ENCODE measurements at places on chromosomes 1 and 21. TPM values are rescaled to one million over a fixed set of nuclear protein-coding genes. Genes with fewer than 3 reads are reported as not detected.

GRCh38 chr1:30904191-30904961 is 4.2 kb downstream of the SDC3 start:
- H3K4me3 ChIP-seq, result no peak overlapping the region

DNA sequence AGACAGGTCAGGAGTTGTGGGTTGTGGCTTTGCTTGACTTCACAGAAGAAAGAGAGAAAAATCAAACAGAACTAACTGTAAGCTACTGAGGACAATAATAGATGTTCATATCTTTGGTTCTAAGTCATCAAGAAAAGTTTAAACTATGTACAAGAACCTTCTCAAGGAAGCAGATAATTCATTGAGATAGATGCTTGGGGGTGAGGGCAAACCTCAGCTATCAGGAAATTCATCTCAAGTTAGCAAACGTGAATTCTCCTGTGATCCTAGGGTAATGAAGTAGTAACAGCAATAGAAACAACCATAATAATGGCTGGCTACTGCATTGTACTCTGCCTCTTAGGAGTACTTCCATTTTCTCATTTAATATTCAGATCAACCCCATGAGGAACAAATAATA is 506.2 kb downstream of the PLPP3 start:
- H3K4me1 ChIP-seq, result no peaks in the 10 kb centered on the region
- no peaks in the 10 kb centered on the region for H3K27me3 ChIP-seq
- no peak for DNase-seq
- no peak overlapping the region for H3K4me3 ChIP-seq
- no peak overlapping the region for H3K27ac ChIP-seq

GRCh38 chr1:87194271-87194774 is 134.4 kb upstream of the LMO4 start:
- H3K4me1 ChIP-seq, result no peaks in the 10 kb centered on the region
- no peak overlapping the region for H3K27ac ChIP-seq
- H3K36me3 ChIP-seq, result no peaks in the 10 kb centered on the region
- no peak for DNase-seq
- H3K27me3 ChIP-seq, result peaks cover 5% of the 10 kb centered on the region

DNA sequence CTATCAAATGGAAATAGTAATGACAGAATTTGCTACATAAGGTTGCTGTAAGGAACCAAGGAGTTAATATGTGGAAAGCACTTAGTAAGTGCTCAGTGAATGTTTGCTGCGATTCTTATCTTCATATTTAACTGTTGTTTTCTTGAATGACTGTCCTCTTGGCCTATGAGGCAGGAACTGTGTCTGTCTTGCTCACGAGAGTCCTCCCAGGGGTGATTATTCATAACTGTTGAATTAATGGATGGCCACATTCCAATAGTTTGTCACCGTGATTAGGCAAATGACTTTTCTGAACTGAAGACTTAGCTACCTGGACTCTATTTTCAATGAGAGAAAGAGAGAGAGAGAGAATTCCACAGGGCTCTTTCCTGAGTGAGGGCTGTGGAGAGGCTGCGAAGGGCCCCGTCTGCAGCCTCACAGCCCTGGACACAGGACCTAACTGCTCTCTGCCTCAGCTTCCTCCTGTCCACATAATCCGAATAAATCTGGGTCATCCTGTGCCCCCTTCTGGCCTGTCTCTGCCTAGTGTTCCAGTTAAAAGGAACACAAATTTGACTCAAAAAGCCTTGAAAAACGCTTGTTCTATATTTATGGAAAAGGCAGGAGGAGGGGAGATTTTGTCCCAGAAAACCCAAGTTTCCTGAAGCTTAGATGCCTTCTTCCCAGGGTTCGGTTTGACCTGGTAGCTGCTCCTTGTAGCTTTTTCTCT is 8.5 kb downstream of the EDN2 start:
- H3K27ac ChIP-seq, result no peak overlapping the region
- no peaks in the 10 kb centered on the region for H3K27me3 ChIP-seq
- H3K4me1 ChIP-seq, result no peaks in the 10 kb centered on the region
- DNase-seq, result no peak
- H3K36me3 ChIP-seq, result no peaks in the 10 kb centered on the region

GRCh38 chr1:33387625-33388024 is 43.3 kb downstream of the PHC2 start:
- H3K36me3 ChIP-seq, result no peaks in the 10 kb centered on the region
- H3K4me1 ChIP-seq, result no peaks in the 10 kb centered on the region
- no peak overlapping the region for H3K4me3 ChIP-seq
- no peak for DNase-seq
- no peaks in the 10 kb centered on the region for H3K27me3 ChIP-seq

DNA sequence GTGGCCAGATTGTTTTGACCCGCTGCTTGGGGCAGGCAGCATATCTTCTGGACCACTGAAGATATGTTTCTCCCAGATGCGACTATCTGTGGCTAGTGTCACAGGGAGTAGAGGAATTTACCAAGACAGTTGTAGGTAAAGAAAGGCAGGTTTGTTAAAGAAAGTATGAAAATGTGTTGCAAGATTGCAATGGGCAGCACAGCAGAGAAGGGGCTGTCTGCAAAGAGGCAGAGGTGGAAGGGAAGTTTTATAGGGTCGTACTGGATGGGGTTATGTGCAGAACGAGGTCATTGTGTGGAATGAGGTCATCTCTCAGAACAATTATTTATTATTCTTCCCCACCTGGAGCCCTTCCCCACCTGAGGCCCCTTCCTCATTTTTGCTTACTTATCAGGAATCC is 15.0 kb upstream of the VAMP4 start:
- H3K27me3 ChIP-seq, result no peaks in the 10 kb centered on the region
- no peak overlapping the region for H3K4me3 ChIP-seq
- H3K27ac ChIP-seq, result no peak overlapping the region
- no peaks in the 10 kb centered on the region for H3K4me1 ChIP-seq
- DNase-seq, result no peak

GRCh38 chr1:56437959-56438358 is 141.4 kb downstream of the PLPP3 start:
- no peaks in the 10 kb centered on the region for H3K4me1 ChIP-seq
- H3K4me3 ChIP-seq, result no peak overlapping the region
- DNase-seq, result no peak
- no peaks in the 10 kb centered on the region for H3K36me3 ChIP-seq
- H3K27me3 ChIP-seq, result no peaks in the 10 kb centered on the region

- no peak overlapping the region for H3K4me3 ChIP-seq
- no peaks in the 10 kb centered on the region for H3K36me3 ChIP-seq
- H3K27ac ChIP-seq, result no peak overlapping the region
Measured at GRCh38 chr1:183101081-183101480, 77.9 kb downstream of the LAMC1 start.

- no peak overlapping the region for H3K27ac ChIP-seq
- peak; percentile 89 for DNase-seq
- H3K4me3 ChIP-seq, result no peak overlapping the region
- peaks cover 13% of the 10 kb centered on the region for H3K4me1 ChIP-seq
- H3K36me3 ChIP-seq, result peaks cover 33% of the 10 kb centered on the region
- no peaks in the 10 kb centered on the region for H3K27me3 ChIP-seq
Measured at GRCh38 chr1:25810341-25811299, 9.1 kb upstream of the MTFR1L start.

GRCh38 chr1:31036749-31037500 is 28.6 kb downstream of the PUM1 start:
- peaks cover 41% of the 10 kb centered on the region for H3K4me1 ChIP-seq
- peaks cover 19% of the 10 kb centered on the region for H3K36me3 ChIP-seq
- H3K4me3 ChIP-seq, result no peak overlapping the region
- no peaks in the 10 kb centered on the region for H3K27me3 ChIP-seq
- no peak for DNase-seq

DNA sequence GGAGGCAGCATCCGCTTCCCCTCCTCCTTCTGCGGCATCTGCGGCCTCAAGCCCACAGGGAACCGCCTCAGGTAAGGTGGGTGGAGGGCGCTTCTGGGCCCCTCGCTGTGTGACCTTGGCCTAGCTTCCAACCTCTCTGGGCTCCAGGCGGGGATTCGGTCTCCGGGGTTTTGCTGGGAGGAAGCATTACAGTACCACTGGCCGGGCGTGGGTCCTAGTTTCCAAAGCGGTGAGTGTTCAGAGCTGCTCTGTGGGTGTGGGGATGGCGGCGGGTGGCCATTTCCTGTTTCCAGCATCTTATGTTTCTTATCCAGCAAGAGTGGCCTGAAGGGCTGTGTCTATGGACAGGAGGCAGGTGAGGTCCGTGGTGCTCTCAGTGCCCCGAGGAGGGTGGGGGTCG is 11.6 kb downstream of the FAAH start:
- H3K4me3 ChIP-seq, result no peak overlapping the region
- no peak for DNase-seq
- peaks cover 14% of the 10 kb centered on the region for H3K4me1 ChIP-seq
- no peak overlapping the region for H3K27ac ChIP-seq
- H3K36me3 ChIP-seq, result no peaks in the 10 kb centered on the region
- no peaks in the 10 kb centered on the region for H3K27me3 ChIP-seq

GRCh38 chr1:164824542-164824941 is 265.6 kb downstream of the PBX1 start:
- no peaks in the 10 kb centered on the region for H3K36me3 ChIP-seq
- no peak overlapping the region for H3K27ac ChIP-seq
- H3K4me3 ChIP-seq, result no peak overlapping the region
- H3K4me1 ChIP-seq, result no peaks in the 10 kb centered on the region
- DNase-seq, result no peak
- no peaks in the 10 kb centered on the region for H3K27me3 ChIP-seq

- H3K27me3 ChIP-seq, result no peaks in the 10 kb centered on the region
- H3K4me3 ChIP-seq, result no peak overlapping the region
- H3K27ac ChIP-seq, result no peak overlapping the region
- no peaks in the 10 kb centered on the region for H3K36me3 ChIP-seq
Measured at GRCh38 chr21:39885119-39885848, 18.0 kb downstream of the PCP4 start.

DNA sequence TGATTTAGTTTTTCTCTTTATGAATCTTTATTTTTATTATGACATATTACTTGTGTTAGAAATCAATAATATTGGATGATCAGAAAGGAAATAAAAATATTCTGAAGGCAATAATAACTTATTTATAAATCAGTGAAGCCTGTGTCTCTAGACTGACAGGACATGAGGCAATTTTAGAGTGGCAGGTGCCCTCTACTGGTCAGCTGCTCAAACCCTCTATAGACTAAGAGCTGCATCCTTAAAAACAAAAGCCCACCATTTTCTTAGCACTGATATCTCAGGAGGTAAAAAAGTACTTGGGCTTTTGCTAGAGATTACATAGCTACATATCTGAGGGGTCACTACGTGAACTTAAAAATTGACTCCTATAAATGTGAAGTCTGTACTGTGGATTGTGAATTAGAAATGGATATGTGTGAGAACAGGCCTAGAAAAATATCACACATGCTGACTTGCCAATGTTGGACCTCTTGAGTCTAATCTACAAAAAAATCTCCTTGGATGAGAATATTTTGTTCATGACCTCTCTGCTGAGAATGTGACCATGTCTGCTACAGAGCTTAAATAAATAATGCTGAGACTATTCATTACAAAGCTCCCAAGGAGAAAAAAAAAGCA is 597.9 kb upstream of the ADAMTS5 start:
- no peaks in the 10 kb centered on the region for H3K36me3 ChIP-seq
- no peaks in the 10 kb centered on the region for H3K27me3 ChIP-seq
- H3K4me3 ChIP-seq, result no peak overlapping the region
- DNase-seq, result no peak
- H3K4me1 ChIP-seq, result no peaks in the 10 kb centered on the region

DNA sequence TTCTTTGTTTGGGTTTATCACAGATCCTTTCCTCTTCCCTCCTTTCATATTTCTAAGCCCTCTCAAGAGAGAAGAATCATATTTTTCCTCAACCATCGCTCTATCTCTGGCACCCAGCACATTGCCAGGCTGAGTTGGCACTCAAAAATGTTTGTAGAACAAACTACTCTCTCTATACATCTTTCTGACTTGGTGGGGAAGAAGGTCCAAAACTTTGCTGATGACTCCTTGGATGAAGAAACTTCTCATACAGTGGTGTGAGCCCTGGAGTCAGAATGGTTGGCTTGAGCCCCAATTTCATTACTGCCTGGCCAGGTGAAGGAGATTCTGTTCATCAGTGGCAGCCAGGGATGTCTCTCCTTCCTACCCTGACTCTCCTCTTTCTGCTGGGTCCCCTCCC is 11.9 kb downstream of the ALX3 start:
- peaks cover 46% of the 10 kb centered on the region for H3K36me3 ChIP-seq
- no peak overlapping the region for H3K4me3 ChIP-seq
- DNase-seq, result no peak
- no peak overlapping the region for H3K27ac ChIP-seq
- no peaks in the 10 kb centered on the region for H3K27me3 ChIP-seq
- no peaks in the 10 kb centered on the region for H3K4me1 ChIP-seq

DNA sequence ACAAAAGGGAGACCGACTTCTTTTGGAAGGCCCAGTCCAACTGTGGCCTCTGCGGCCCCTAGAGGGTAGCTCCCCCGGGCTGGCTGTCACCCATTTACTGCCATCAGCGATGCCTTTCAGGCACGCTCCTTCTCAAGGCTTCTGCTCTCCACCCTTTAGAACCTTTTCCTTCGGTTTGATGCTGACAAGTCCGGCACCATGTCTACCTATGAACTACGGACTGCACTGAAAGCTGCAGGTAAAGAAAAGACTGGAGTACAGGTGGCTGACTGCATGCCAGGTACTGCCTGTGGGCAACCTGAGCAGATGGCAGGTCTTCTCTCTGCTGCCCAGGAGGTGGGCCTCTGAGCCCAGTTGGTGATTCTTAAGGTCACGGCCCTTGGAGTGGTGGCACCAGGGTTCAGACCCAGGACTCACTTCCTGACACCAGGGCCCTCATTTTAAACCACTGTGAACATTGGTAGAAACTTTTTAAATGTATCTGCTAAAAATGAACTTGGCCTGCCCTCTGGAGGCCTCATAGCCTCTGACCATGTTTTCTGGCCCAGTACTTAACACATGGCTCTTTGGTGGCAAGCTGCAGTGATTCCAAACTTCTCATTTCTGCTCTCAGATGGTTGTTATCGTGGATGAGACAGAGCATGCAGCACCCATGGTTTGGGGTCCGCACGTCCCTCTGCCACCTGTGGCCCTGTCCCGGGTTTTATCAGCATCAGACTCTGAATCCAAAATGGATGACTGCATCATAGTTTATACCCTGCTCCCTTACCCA is 45.7 kb downstream of the CAPN9 start:
- no peaks in the 10 kb centered on the region for H3K36me3 ChIP-seq
- no peak overlapping the region for H3K4me3 ChIP-seq

DNA sequence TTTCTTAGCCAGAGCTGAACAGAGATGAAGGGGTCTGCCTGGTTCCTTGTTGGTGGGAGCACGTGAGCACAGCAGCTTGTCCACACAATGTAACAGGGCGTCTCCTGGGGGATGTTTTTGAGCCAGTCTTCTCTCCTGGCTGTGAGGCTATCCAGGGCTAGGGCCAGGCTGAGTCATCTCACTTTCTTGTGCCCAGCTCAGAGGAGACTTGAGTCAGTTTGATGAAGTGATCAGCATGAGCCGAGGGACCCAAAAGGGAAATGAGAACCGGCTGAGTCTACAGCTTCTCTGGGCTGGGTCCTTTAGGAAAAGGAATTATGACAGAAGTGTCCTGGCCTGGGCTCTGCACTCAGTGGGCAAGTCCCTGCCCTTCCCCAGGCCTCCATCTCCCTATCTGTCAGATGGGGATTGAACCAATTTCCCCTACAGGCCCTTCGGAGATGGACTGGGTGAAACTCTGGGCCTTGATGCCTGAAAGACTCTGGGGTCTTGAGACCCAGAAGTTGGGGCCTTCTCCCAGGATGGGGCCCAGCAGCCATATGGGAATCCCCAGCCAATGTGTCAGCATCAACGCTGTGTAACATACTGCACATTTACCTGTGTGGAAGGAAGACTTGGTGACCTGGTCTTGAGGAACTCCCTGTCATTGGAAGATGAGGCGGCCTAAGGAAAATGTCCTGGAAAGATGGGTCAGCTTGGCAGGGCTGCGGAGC is 36.6 kb downstream of the DMRTB1 start:
- H3K27me3 ChIP-seq, result no peaks in the 10 kb centered on the region
- DNase-seq, result no peak
- no peak overlapping the region for H3K27ac ChIP-seq

The ACTN2 gene
- total RNA-seq, result not detected

The GPR89A gene
- 25.2 TPM for total RNA-seq

The PDC gene
- not detected for total RNA-seq

The SH2D5 gene
- 0.08 TPM for total RNA-seq

The GFI1 gene
- 15.3 TPM for total RNA-seq

The BMP8B gene
- total RNA-seq, result not detected

The RIMS3 gene
- total RNA-seq, result 1.1 TPM

Measured in CD4-positive, alpha-beta T cell (primary cell).